ENCODE measurements at places on chromosomes 3 and 15. TPM values are rescaled to one million over a fixed set of nuclear protein-coding genes. Genes with fewer than 3 reads are reported as not detected.

DNA sequence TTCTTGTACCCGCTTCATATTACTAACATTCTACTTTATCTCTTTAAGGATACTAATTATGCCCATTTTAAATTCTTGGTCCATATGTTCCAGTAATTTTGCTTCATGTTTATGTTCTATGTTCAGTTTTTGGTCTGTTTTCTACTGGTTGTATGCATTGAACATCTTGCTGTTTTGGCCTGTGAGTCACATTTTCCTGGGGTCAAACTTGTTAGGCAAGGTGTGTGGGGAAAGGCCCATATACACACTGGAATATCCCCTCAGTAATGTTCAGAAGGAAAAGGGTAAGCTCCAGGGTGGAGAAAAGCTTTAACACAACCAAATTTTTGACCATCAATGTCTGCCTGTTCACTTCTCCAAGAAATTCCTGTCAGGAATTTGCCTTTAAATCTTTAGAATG, 337.7 kb downstream of the SLC9A9 start:
- no peak for DNase-seq

Gene LYZL4
- not detected for total RNA-seq

DNA sequence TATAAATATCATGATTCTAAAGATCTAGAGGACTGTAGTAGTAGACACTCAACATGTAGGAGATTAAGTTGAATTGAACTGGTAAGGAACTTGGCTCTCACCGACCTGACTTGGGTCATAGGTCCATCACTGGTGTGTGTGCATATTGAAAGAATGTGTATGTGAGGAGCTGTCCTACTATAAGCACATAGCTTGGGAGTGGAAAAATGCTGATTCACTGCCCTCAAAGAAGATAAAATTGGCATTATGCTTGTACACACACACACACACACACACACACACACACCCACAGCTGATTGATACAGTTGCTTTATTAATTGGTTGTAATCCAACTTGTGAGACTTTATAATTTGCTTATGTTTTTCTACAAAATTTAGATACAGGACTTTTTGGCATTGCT, 411.0 kb upstream of the NR2F2 start:
- DNase-seq: no peak

GRCh38 chr3:186081678-186082077, 27.2 kb downstream of the ETV5 start:
- DNase-seq: no peak

- DNase-seq: no peak
These were observed 62.8 kb upstream of the PROK2 start for GRCh38 chr3:71847794-71848193.

Gene CTXN2
- total RNA-seq: not detected

GRCh38 chr15:37880835-37881153, 53.6 kb upstream of the TMCO5A start:
- no peak for DNase-seq

Gene RTP3
- not detected for total RNA-seq

GRCh38 chr3:149570016-149570415, 87.8 kb downstream of the WWTR1 start:
- no peak for DNase-seq

GRCh38 chr15:97840501-97840900, 120.0 kb upstream of the ARRDC4 start:
- DNase-seq: no peak

Gene MYH15
- 0.21 TPM for total RNA-seq

GRCh38 chr15:77864211-77865105, 213.1 kb downstream of the TBC1D2B start:
- no peak for DNase-seq

Data from activated CD4-positive, alpha-beta T cell treated with anti-CD3 and anti-CD28 coated beads, Interleukin-2, amount 10 ng/mL, durations not matched to agents 7 days and 5 days (primary cell).